GM23338 (cell line): ENCODE measurements at places on chromosomes 7 and 10. TPM values are rescaled to one million over a fixed set of nuclear protein-coding genes. Genes with fewer than 3 reads are reported as not detected.

DNA sequence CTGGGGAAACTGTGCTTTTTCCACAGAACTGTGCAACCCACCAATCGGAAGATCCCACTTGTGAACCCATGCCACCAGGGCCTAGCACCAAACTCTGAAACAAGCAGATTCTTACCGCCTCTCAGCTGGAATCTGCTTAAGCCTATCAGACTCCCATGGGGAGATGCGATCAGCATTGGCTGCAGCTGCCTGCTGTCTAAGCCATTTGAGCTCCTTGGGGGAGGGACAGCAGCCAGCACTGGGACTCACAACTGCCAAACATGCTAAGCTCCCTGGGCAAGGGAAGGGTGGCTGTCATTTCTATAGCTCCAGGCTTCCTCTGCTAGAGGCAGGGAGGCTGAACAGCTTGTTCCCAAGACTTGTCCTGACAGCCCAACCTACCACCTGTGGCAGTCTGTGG lies 283.8 kb downstream of the CDK14 start:
- DNase-seq: no peak

- DNase-seq: no peak
These were observed 260.6 kb downstream of the WDR37 start for GRCh38 chr10:1316809-1317143.

The PLA2G12B gene
- not detected in 2 replicates for polyA plus RNA-seq

The SPDYE2 gene
- 0.79 and 1.0 TPM in 2 replicates for polyA plus RNA-seq

The PAPOLB gene
- polyA plus RNA-seq: 0.07 and 0.08 TPM in 2 replicates
